Left lobe of liver (tissue), 2 donors: ENCODE measurements at places on chromosomes 16 and 17. TPM values are rescaled to one million over a fixed set of nuclear protein-coding genes. Genes with fewer than 3 reads are reported as not detected.

- DNase-seq: no peak
These were observed 8.2 kb downstream of the ARL4D start for GRCh38 chr17:43406676-43407645.

GRCh38 chr17:35089586-35090296, 26.2 kb upstream of the RFFL start:
- peak; percentile 50 for DNase-seq

GRCh38 chr17:66344473-66344872, 42.1 kb downstream of the PRKCA start:
- no peak for DNase-seq

DNA sequence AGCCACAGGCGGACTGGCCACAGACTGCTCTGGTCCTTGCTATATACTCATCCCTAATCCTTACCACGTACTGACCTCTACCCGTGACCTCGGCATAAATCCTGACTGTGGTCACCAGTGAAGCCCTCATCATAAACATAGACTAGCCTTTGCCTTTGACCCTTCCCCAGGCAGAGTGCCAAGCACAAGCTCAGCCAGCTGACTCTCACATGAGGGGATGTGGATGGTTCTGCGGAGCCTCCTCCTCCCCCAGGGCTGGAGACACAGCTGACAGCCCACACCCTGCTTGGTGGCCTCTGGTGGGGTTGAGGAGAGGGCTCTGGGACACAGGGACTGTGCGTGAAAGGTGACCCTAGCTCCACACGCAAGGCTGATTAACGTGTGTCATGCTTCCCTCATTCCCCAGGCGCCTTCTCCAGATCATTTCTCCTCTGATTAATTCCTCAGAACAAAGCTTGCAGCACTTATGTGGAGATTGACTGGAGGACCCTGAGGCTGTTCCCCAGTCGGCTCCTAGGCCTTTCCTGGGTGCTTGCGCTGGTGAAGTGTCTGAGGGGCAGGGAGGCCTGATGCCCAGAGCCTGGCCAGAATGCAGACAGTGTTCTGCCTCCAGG, 241.5 kb upstream of the NLRP1 start:
- no peak for DNase-seq

DNA sequence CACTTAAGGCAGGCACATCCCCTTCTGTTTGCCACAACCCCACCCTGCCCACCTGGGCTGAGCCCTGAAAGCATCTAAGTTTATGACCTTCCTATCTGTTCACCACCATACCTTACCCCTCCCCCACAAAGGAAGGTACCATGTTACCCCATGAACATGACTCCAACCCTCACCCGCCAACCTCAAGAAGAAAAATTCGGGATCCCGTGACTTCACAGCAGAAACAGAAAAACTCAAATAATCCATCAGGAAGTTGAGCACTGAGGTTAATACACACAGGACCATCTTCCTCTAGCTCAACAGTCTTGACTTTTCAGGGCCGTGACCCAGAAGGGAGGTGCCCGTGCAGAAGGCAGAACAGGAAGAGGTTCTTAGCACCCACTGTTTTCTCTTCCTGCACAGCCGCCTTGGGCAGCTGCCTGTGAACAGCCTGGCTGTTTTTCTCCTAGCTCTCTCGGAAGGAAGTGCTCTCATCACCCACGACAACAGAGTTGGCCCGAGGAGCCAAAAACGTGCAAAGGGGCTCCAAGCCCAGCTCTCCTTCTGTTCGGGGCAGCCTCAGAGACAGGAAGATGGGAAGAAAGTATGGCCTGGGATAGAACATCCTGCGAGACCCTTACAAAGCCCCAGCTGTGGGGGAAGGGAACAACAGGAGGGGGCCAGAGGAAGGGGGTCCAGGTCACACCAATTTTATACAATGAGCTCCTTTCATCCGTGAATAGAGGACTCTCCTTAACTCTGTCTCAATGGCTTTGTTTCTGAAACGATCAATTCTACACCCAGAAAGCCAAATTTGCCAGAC, 101.1 kb downstream of the XYLT1 start:
- no peak for DNase-seq

NME2 gene
- total RNA-seq: 178 TPM

PERCC1 gene
- total RNA-seq: not detected

DNA sequence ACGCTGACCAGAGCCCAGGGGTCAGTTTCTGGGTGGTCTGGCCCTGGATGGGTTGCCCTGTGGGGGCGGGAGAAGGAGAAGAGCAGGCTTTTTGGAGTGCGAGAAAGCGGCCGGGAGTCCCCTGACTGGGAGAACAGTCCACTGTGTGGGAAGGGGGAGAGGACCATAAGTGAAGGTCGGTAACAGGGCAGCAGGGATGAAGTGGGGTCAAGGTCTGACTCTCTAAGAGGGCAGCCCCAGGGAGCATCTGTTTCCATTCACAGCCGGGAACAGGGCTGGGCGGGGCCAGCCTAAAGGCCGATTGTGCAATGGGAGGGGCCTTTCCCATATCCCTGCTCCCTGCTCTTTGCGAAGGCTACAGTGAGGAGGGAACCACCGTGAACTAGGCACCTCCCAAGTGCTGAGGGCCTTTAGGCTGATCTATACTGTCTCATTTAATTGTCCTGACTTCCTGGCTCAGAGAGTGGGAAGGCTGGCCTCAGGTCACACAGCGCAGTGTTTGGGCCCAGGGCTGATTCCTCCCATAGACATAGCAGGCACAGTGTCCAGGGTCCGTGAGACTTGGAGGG, 10.4 kb upstream of the WFDC1 start:
- no peak for DNase-seq

GRCh38 chr16:51757124-51757470, 606.0 kb upstream of the SALL1 start:
- no peak for DNase-seq

CDK3 gene
- total RNA-seq: 3.6 TPM

- DNase-seq: peak; percentile 67
These were observed 119.0 kb downstream of the SNX29 start for GRCh38 chr16:12095275-12096156.

GRCh38 chr17:78883089-78883532, 19.9 kb downstream of the CEP295NL start:
- DNase-seq: peak; percentile 59

SMG1 gene
- total RNA-seq: 30.8 TPM

TPSG1 gene
- total RNA-seq: 0.15 TPM

- DNase-seq: no peak
These were observed 47.4 kb downstream of the SREBF1 start for GRCh38 chr17:17789410-17789809.

PLLP gene
- 7.5 TPM for total RNA-seq

DNA sequence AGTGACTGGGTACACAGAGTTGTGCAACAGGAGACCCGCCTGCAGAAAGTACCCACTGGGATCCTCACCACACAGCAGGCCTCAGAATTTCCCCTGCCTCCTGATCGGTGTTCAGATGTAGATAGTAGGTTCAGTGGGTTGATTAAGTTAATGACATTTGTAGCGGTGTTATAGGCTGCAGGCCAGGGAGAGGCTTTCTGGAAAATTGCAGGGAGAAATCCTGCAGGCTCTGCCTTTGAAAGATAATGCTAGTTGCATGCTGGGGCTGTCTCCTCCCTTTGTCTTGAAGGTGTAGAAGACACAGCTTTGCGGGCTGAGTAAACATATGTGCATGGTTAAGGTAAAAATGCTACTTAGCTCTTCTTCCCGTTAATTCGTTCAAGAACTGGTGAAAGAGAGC, 406.3 kb upstream of the RBFOX1 start:
- DNase-seq: no peak

DNA sequence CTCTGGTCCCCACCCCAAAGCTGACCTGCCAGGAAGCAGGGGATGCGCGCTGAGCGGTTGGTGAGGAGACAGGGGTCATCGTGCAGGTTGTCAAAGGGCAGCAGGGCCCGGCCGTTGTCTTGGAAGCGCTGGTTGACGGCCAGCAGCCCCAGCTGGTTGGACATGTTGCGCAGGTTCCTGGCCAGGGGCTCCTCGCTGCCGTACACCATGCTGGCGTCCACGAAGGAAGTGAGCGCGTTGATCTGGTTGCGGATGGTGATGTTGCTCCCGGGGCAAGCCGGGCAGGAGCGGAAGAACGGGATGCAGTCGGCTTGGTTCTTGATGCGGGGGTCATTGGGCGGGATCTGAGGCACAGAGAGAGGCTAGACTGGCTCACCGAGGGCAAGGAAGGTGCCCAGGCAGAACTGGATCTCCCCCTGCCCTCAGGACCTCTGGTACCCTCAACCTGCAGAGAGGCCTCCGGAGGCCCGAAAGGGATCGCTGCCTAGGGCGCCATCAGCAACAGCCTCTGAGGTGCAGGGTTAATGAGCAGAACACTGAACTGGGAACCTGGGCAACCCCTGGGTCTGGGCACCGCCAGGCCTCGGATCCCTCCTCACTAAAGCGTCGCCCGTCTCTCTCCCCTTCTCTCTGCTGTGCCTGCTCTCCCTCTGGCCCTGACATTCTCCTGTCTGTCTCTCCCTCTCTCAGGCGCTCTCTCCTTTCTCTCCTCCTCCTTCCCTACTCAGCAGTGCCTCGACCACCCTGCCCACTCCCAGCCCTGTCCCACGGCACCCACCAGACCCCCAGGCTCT, 2.7 kb downstream of the MPO start:
- DNase-seq: no peak

DNA sequence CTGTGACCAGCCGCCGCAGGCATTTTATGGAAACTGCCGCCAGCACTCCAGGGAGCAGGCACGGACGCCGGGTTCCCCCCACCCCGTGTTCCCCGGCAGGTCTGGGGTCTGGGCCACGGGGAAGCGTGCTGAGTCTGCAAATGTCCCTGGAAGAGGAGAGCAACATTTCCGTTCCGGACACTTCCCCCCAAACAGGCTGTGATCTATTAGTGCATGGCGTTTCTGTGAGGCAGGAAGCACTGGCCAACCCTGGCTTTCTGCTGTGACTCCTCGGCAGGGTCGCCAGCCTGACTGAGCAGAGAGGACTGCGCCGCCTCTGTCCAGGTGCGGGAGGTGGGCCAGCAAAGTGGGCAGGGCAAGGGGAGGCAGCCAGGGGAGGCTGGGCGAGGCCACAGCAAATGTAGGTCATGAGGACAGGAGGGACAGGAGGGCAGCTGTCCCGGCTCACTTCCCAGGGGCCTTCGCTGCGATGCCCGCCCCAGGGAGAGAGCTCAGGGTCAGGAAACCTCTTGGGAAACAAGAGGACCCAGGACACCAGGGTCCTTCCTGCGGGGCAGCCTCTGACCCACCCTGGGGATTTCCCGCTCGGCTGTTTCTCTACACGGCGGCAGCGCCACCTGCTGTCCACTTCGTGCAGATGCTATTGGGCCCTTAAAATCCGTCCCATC, 9.5 kb downstream of the FOXF1 start:
- peak; percentile 59 for DNase-seq

TMEM220 gene
- 42.7 TPM for total RNA-seq

OR4D1 gene
- not detected for total RNA-seq

TEX14 gene
- 0.05 TPM for total RNA-seq

DNA sequence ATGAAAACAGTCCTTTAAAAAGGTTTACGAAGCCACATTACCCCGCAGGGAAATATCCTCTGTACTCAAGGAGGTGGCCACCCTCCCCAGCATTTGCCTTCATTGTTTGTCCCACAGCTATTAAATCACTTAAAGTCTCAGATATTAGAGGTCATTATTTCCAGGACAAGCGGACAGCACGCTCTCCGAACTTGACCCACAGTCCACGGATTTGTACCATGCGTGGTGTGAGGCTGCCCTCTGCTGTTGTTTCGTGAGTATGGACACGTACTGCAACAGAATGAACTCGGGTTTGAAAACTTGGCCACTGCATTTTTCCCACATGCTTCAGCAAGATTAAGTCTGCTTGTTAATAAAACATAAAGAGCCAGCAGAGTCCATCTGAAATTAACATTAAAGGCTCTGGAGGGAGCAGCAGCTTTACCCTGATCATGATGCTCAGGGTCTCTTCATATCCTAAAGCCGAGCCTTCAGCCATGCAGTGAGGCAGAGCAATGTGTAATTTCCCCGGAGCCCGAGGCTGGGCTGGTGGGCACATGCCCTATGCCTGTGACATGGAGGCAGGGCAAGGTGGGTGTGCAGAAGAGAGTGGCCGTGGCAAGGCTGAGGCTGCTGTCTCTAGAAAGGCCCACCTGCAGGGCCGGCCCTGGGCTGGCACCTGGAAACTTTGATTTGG, 19.7 kb downstream of the MEAK7 start:
- DNase-seq: peak; percentile 71

DNA sequence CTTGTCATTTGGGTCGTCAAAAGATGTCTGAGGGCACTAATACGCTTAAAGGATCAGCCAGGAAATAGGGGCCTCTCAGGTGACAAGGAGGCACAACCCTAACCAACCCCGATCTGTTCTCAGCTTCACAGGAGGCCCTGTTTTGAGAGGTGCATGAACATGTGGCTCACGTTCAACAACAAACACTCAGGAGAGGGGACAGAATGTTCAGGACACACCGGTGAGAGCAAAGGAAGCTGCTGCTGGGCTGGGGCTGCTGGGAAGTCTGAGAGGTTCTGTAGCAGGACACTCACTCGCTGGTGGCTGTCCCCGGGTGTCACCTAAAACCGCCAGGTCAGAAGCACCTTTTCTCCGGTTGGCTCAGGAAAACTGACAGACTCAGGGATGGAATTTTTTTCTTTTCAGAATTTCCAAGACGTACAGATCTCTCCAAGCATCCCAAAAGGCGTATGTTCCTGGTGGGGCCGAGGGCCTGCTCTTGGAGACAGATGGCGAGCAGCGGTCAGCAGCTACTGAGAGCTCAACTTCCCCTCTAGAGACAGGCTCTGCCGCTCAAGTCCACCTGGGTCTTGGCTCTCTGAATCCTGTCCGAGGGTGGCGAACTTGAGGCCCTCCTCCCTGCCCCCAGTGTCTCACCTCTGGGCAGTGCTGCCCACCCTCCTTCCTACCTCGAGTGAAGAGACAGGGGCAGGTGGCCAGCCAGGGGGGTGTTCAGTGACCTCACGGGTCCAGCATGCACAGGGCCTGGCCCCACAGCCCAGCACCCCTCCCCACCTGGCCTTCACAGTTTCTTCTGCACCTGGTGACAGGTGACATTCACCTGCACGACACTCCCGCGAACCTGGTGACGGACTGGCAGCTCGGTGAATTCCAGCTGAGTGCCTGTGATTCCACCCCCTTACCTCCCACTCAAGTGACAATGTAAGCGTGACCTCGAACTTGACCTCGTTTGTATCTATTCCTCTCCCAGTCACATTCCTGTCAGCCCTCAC, 22.9 kb downstream of the CLUH start:
- DNase-seq: peak; percentile 45

GRCh38 chr16:7236824-7237410, 95.7 kb upstream of the RBFOX1 start:
- DNase-seq: no peak

TMEM106A gene
- 2.1 TPM for total RNA-seq

MARVELD3 gene
- 6.0 TPM for total RNA-seq

GRCh38 chr16:53888222-53888621, 184.3 kb downstream of the FTO start:
- no peak for DNase-seq

GRCh38 chr17:48546137-48546923, 1.4 kb upstream of the HOXB2 start:
- no peak for DNase-seq

ZNF276 gene
- 13.2 TPM for total RNA-seq

- DNase-seq: no peak
These were observed 9.9 kb downstream of the CYGB start for GRCh38 chr17:76527430-76528111.

DNA sequence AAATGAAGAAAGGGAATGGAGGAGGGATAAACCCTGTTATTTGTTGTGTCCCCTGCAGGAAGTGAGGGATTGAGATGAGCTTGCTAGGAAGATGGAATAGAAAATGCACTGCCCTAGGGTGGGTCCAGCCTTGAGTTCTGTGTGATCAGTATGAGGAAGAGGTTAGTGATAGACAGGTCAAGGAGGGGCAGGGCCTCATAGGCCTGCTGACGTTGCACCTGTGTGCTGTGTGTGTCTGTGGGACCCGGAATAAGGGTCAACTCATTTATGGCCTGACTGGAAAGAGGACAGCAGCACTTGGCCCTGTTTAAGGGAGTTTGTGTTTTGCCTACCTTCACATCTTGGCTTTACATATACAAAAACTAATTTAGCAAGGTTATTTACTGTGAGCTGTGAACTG, 26.3 kb downstream of the DEF8 start:
- DNase-seq: no peak
